ENCODE measurements at places on chromosomes 13 and 19.

GRCh38 chr13:38905081-38905480 lies 85.5 kb downstream of the STOML3 start:
- no peak for DNase-seq

DNA sequence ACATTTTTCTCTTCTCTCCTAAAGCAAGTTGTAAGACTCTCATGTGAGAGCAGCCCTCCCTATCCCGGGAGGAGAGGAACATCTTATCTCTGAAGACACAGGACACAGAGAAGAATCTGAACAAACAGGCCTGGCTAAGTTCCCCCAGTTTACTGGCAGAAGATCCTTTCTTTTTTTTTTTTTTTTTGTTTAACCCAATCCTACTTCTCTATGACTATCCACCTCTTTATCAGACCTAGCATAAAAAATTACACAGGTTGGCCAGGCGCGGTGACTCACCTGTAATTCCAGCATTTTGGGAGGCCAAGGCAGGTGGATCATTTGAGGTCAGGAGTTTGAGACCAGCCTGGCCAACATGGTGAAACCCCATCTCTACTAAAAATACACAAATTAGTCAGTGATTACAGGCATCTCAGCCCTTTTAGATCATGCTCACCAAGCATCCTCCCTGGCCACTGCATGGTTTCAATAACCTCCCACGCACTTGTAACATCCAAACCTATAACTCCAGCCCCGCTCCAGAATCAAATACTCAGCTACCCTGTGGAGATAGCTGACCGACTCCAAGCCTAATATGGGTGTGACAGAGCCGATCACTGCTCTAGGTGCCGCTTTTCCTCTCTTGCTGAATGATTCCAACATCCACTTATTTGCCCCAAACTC lies 27.3 kb upstream of the MUC16 start:
- DNase-seq = no peak

GRCh38 chr13:81848291-81848690 lies 1507.4 kb upstream of the SPRY2 start:
- no peak for DNase-seq

DNA sequence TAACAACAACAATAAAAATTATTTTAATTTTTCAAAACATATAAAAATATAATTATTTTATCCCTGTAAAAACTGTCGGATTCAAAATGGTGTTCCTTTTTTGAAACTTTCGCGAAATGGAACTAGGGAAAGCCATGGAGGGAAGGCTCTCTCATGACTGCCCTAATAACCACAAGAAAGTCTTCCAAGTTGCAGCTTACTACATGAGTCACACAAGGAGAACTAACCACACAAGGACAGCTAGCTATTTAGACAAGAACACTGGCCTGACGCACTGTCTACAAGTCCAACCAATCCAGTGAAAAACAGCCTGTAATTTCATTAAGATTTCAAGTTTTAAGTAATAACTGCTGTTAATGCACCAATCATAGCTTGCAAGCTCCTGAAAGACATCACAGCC lies 319.2 kb upstream of the PCDH9 start:
- no peak for DNase-seq

GRCh38 chr19:36409841-36410240 lies 8.6 kb downstream of the ZFP82 start:
- no peak for DNase-seq

- DNase-seq = no peak
Observed at GRCh38 chr19:29665826-29666577, 741 bp downstream of the PLEKHF1 start.

- no peak for DNase-seq
Observed at GRCh38 chr19:30254789-30255188, 117.4 kb upstream of the ZNF536 start.

GRCh38 chr19:43597876-43598275 lies 1.5 kb downstream of the ZNF576 start:
- no peak for DNase-seq

- DNase-seq = peak; percentile 3
Observed at GRCh38 chr13:23202383-23202782, 21.6 kb downstream of the SGCG start.

- DNase-seq = no peak
Observed at GRCh38 chr19:12047868-12048267, 4.9 kb downstream of the ZNF878 start.

DNA sequence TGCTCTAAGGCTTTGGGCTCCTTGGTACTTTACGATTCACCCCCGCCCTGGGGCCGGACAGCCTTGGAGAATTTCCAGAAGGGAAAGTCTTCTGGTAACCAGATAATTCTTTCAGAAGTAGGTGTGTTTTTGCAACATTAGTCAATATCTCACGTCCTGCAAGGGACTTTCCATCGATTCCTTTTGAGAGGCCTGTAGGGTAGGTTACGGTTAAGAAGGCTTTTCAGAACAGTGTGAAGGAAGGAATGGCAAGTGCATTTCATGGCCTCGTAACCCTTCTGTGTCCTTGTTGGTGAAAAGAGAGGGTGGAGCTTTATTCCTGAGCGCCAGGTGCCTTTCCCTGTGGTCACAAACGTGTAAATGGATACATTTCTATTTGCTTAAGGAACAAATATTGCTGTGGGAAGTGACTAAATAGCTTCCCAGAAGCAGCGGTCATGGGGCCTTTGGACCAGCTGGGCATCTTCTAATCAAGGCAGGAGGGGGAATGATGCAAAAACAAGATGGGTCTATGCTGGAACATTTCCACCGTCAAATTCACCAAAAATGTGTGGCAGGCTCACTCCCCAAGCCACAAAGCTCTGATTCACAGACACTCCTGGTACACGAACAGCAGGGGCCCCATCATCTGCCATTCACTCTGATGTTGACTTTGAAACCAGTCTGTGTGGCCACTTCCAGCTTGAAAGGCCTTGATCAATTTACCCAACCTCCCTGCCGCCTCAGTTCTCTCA lies 99.2 kb downstream of the ANKRD10 start:
- DNase-seq = no peak

DNA sequence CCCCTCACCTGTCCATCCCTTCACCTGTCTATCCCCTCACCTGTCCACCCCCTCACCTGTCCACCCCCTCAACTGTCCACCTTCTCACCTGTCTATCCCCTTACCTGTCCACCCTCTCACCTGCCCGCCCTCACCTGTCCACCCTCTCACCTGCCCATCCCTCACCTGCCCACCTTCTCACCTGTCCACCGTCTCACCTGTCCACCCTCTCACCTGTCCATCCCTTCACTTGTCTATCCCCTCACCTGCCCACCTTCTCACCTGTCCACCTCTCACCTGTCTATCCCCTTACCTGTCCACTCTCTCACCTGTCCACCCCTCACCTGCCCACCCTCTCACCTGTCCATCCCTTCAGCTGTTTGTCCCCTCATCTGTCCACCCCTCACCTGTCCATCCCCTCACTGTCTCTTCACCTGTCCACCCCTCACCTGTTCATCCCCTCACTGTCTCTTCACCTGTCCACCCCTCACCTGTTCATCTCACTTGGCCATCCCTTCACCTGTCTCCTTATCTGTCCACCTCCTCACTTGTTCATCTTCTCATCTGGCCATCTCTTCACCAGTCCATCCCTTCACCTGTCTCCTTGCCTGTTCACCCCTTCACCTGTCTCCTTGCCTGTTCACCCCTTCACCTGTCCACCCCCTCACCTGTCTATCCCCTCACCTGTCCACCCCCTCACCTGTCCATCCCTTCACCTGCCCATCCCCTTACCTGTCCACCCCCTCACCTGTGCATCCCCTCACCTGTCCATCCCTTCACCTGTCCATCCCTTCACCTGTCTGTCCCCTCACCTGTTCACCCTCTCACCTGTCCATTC lies 12.7 kb upstream of the KANK2 start:
- DNase-seq = no peak

DNA sequence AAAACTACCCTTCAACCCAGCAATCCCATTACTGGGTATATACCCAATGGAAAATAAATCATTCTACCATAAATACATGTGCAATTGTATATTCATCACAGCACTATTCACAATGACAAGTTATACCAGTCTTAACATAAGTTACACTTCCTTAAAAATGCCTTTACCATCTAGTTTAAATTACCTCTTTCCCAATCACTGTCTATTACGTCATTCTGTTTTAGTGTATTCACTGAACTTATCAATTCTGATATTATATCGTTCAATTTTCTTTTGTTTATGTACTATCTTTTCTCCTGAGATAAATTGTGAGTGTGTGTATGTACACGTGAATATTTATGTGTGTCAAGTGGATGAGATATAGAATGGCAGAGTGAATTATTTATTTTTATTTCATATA lies 1416.8 kb downstream of the OLFM4 start:
- DNase-seq = no peak

GRCh38 chr13:77545626-77546412 lies 10.3 kb downstream of the SCEL start:
- no peak for DNase-seq

GRCh38 chr13:110006304-110006703 lies 219.9 kb upstream of the IRS2 start:
- no peak for DNase-seq

GRCh38 chr13:112994084-112994780 lies 25.2 kb downstream of the MCF2L start:
- DNase-seq = no peak

DNA sequence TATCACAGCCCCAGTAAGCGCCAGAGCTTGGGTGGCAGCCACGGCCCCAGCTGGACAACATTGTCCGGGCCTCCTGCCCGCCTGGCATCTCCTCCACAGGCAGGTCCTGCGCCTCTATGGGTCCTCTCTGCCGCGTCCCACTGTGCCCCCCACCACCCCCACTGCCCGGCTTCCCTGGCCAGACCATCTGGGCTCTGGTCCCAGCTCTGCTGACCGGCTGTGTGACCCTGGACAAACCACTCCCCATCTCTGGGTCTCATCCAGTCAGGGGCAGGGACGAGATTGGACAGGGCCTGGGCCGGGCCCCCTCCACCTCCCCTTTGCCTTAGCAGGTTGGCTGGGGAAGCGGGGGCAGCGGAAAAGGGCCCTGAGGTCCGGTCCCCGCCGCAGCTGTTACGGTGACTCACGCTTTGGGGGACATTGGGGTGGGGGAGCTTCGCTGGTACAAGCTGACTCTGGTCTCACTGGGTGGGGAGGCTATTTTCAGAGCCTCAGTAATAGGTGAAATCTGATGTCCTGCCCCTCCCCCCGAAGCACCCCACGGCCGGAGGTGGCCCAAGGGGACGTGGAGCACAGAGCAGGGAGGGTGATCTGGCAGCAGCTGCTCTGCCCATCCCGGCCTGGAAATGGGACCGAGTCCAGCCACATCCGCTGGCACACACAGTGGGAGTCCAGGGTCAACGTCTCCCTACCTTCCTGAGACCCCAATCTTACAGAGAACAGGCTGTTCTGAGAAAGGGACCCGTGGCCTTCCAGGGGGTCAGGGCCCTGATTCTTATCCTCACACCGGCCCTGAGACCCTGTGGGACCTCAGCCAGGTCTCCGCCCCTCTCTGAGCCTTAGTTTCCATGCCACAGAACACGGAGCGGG lies 9.1 kb downstream of the NFIC start:
- no peak for DNase-seq

DNA sequence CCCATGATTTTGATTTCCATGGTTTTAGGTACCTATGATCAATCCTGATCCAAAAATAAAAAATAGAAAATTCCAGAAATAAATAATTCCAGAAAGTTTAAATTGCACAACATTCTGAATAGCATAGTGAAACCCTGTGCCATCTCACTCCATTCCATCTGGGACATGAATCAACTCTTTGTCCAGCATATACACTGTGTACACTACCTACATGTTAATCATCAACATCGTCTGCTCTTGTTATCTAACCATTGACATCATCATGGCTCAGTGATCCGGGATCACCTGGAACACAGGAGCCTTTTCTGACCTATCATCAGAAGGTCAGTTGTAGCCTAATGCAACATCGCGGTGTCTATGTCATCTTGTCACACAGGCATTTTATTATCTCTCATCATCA lies 75.6 kb downstream of the MYO16 start:
- no peak for DNase-seq

GRCh38 chr19:41872775-41873647 lies 4.1 kb upstream of the CD79A start:
- no peak for DNase-seq

DNA sequence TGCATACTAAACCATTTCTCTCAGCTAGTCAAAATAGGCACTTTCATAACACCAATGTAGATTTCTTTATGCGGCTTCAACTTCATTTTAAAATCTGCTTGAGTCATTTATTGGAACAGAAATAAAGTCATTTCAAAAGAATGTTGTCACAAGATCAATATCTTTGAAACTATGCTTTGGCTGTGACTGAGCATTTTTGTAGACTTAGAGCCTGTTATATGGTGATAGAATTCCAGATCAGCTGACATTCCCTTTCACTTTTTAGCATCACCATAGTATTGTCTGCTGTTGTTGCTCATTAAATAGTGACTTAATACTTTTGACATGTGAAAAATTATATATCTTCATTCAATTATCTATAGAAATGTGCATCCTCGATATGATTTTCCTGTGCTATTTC lies 279.2 kb upstream of the PRR20A start:
- no peak for DNase-seq

DNA sequence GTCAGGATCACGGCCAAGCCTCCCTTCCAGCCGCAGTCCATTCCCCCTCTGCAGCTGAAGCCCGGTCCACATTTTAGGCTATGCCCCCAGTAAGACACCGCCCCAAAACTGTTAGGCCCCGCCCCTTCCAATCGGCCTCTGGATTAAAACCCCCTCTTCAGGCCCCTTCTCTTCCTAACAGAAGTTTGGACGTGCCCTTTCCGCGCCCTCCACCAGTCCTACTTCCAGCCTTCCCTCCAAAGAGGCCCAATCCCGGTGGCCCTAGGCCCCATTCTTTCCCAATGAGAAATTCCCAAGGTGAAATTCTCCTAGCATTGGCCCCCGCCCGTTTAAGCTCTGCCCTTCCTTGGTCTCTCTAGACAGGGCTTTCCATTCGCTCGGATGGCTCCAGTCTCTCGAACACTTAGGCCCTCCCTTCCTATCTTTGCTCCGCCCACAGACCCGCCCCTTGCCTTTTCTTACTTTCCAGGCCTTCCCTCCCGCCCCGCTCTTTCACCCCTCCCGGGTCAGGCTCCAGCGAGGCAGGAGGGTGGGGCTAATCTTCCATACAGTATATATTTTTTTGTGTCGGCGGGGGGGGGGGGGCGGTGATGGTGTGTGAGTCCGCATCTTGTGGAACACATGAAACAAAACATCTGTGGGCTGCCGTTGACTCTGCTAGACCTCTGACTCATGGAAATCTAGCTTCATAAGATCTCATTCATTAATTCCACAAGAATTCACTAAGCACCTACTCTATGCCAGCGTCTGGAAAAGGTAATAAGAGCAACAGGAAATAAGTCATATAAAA lies 13.6 kb downstream of the LTBP4 start:
- peak; percentile 86 for DNase-seq

GRCh38 chr19:13095934-13096927 lies 6.4 kb downstream of the LYL1 start:
- DNase-seq = no peak

GRCh38 chr13:73096173-73096572 lies 37.4 kb downstream of the KLF5 start:
- no peak for DNase-seq

Measured in GM04503 (cell line).